ENCODE measurements at places on chromosomes 2 and 18.

DNA sequence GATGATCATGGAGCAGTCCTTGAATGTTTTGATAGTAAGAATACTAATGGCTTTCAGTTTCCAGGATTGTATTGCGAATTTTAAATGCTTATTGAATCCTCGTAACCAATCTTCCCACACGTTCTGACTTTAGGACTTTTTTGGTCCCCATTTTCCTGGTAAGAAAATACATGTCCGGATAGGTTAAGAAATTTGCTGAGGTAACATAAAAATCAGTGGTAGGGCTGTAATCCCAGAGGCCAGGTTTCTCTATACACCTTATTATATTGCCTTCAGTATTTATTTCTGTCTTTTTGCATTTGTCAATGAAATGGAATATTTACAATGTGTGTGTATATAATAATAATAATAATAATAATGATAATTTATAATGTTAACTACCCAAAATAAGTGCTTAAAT is 603.2 kb downstream of the TMEM182 start:
- DNase-seq = no peak

GRCh38 chr18:9516437-9517064 is 41.2 kb downstream of the RALBP1 start:
- DNase-seq = no peak

GRCh38 chr2:96085541-96086355 is 30.6 kb downstream of the ADRA2B start:
- no peak for DNase-seq

DNA sequence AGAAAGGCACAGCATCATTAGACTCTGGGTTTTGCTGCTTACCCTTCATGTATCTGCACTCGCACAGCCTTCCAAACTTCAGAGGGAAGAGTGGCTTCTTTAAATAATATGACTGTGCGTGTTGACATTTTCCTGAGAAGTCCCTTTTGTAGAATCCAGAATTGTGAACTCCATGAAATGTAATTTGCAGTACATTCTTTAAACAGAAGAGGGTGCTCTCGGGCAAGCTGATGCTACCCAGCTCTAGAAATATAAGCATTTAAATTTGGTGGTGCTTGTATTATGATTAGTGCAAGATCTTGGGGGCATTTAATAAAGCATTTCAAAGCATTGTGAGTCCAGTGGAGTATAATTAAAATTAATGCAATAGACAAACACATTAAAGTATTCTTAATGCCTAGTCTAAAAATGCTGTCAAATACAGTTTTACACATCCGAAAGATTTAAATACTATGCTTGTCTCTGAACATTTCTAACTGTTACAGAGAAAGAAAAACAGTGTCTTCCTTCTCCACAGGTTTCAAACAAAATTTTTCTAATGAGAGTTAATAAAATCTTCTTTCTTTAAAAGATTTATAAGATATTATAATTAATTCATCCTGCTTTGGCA is 17.3 kb upstream of the GTF2A1L start:
- no peak for DNase-seq

DNA sequence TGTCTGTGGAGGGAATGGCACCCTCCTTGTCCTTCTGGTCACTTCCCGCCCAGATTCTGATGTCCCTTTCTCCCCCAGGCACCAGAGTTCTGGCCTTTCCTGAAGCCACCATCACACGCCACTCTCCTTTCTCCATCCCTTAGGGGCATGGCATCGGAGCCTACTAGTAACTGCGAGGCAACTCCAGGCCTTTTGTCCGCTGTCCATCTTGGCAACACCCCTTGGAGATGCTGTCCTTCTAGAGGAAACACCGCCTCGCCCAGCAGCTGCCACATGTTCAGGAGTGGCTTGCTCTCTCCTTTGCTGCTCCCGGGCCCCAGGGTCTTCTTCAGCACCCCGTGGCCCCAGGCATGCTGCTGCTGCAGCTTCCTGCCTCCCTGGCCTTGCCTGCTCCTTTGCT is 267.0 kb downstream of the SRBD1 start:
- no peak for DNase-seq

GRCh38 chr2:41457026-41457425 is 590.8 kb upstream of the PKDCC start:
- DNase-seq = no peak

DNA sequence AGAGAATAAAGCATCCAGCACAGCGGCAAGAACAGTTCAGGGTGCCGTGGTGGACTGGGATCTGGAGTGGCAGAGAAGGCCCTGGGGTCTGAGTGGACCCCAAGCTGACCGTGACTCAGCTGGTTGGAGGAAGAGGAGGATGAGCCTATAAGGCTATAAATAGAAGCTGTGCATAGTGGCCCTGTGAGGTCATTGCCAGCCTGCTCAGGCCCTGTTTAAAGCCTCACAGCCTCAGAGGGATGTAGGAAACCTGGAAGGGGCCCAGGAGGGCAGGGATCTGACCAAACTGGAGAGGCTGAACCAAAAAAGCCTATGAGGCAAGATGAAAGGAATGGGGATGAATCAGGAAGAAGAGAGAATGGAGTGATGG is 11.3 kb upstream of the DES start:
- no peak for DNase-seq

DNA sequence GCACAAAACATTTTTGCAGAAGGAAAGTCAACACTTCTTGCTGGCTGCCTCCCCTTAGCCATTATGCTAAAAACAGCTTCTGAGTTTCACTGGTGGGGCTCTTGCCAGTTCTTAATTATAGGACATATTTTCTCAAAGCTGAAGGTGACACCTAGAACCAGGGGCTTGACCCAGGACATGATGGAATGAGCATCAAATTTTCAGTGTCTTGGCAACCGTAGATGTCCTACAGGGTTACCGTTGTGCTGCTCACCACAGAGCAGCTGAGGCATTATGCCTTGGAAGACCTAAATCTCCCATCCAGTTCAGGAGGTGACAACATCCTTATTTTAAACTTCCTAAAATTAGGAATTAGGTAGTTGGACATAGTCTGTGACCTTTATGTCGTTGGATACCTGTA is 46.7 kb downstream of the TMEM185B start:
- no peak for DNase-seq

DNA sequence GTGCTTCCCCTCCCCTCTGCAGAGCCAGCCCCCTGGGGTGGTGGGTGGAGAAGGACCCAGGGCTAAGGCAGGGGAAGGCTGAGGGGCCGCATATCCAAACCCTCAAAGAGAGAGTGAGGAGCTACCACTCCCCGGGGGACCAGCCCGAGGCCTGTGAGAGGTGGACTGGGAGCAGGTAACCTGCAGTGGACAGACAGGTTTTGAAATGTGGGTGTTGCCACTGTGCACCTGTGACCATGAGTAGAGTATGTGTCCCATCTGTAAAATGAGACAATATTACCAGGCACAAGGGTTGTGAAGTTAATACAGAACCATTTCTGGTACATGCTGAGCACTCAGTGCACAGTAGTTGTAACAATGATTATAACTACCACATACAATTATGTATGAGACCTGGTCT is 51.2 kb upstream of the POMC start:
- DNase-seq = no peak

All from activated naive CD4-positive, alpha-beta T cell (primary cell).